Activated naive CD4-positive, alpha-beta T cell treated with Interleukin-2 at 50 U/mL for 16 hours (primary cell): ENCODE measurements at places on chromosomes 5 and 9.

DNA sequence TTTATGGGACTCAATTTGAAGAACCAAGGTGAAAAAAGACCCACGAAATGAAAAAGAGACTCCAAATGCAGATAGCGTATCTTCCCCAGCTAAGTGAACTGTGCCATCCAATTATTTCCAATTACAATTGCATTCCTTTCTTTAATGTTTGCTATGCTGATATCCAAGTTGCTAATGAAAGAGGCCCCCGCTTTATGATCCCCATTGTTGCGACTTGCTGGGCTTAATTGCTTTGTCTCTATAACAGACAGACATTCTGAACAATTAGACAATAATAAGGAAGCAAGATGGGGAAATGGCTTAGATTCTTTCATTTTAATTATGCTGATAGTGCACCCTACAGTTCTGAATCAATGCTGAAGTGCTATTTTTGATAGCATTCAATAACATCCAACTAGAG, 354.3 kb downstream of the KIF4B start:
- no peak for DNase-seq

GRCh38 chr5:139492700-139493192, 10.2 kb upstream of the STING1 start:
- DNase-seq: no peak

GRCh38 chr9:99052815-99053715, 51.8 kb upstream of the TGFBR1 start:
- no peak for DNase-seq

- peak; percentile 70 for DNase-seq
Observed at GRCh38 chr9:126514037-126514821, 99.5 kb upstream of the LMX1B start.

DNA sequence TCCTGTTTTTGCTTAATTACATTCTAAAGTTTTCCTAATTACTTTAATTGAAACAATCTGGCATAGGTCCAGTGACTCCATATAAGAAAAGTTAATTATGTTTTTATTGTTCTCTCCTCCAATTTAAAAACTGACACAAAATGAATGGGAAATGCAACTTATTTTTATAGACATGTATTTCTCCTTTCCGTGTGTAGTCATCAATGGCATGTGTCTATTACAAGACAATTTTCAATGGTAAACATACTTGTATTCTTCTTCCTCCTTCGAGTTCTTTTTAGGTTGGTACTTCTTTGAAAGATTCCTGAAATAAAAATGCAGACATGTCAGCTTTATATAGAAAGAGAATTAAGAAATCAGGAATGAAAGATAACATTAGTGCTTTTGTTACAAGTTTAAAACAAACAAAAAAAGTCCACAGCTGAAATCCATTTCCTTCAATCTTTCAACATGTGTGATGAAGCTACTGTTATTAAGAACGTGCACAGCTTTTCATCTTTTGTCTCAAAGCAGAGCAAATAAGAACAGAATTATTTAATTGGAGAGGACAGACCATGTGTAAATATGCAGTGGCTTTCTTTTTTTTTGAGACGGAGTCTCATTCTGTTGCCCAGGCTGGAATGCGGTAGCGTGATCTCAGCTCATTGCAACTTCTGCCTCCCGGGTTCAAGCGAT, 63.8 kb downstream of the FNBP1 start:
- no peak for DNase-seq

DNA sequence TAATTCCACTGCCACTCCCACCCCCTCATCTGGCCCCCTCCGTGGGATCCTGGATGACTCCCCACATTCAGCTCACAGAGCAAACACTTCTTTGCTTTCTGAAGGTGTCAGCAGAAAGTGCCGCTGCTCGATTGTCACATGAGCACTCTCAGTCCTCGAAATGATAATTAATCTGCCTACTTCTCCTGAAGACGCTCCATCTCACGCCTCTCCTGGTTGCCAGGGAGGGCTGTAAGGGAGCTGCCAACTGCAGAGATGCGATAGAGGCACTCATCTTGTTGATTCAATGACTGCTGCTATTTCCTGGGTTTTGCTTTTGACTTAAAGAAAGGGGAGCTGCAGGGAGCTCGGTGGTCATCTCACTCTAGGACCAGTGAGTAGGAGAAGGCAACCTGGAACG, 206.5 kb downstream of the DAB2IP start:
- no peak for DNase-seq

DNA sequence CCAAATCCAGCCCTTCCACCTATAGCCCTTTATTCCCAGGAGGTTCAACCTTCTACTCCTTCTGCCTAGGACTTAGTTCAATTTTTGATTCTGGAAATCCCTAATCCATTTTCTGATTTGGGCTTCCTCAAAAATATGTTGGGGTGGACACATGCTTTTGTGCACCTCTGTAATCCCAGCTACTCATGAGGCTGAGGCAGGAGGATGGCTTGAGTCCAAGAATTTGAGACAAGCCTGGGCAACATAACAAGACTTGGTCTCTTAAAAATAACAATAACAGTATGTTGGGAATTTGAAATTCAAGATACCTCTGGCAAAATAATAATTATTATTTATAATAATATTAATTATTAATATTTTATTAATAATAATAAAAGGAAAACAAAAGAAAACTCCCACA, 188.7 kb upstream of the TLE4 start:
- no peak for DNase-seq

- DNase-seq: no peak
Observed at GRCh38 chr5:179452356-179453230, 97.8 kb upstream of the RUFY1 start.

- DNase-seq: no peak
Observed at GRCh38 chr5:134029156-134029555, 24.4 kb upstream of the VDAC1 start.

DNA sequence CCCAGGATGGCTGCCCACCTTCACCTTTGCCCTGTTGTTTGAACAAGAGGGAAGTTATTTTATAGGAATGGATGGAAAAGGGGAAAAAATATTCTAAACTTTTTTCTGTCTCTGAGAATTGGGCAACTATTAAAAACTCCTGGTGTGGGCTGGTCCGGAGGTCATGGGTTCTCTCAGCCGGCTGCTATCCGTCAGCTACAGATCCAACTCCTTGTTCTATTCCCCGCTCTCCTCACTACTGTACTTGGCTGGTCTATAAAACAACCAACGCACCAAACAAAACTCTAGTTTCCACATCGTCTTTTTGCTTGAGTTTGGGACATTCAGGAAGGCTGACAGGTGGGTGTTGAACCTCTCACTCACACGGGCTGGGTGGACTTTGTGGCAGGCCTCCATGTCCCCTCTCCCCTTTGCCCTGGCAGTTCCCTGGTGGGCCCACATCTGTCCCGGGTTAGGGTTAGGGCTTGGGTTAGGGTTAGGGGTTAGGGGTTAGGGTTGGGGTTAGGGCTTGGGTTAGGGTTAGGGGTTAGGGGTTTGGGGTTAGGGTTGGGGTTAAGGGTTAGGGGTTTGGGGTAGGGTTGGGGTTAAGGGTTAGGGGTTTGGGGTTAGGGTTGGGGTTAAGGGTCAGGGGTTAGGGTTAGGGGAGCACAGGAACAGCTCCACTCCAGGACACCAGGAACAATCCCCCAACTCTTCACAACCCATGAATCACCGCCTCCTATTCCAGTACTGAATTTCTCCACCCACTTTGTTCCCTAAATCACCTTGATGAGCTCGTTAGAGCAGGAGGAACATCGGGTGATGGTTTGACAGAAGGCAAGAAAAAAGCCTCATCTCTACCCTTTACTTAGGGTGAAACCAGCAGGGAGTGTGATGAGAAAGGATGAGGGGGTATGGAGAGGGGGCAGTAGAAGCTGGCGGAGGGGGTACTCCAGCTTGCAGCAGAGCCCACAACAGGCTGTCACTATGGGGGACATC, 302.1 kb upstream of the IRX4 start:
- no peak for DNase-seq

DNA sequence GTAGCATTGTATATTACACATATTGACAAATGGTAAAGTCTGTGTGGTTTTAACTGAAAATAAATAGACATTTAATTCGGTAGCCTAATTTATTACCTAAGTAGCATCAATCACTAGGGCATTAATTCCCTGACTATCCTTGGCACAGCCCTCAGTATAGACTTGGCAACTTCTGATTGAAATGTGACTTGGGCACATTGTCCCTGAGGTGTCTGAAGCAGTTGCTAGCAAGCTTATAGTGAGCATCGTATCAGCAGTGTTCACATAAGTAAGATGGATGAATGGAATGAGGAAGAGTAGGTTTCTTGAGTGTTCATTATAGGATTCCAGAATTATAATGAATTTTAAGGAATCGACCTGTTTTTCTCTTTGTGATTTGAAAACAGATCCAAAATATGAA, 16.1 kb downstream of the LURAP1L start:
- no peak for DNase-seq

- no peak for DNase-seq
Observed at GRCh38 chr9:38432922-38433510, 8.8 kb upstream of the IGFBPL1 start.

GRCh38 chr5:56302027-56302426, 68.9 kb upstream of the ANKRD55 start:
- DNase-seq: no peak

GRCh38 chr5:141763541-141763940, 81.5 kb upstream of the ARAP3 start:
- no peak for DNase-seq
